ENCODE measurements at places on chromosomes 16 and 17.

DNA sequence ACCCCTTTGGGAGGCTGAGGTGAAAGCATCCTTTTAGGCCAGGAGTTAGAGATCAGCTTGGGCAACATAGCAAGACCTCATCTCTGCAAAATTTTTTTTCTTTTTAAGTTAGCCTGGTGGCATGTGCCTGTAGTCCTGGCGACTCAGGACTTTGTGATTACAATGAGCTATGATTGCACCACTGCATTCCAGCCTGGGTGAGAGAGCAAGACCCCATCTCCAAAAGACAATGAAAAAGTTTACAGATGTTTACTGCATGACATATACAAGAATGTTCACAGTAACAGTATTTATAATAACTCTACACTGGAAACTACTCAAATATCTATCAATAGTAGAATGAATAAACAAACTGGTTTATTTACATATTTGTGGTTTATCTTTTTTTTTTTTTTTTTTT is 33.1 kb upstream of the CCL22 start:
- no peak for DNase-seq

DNA sequence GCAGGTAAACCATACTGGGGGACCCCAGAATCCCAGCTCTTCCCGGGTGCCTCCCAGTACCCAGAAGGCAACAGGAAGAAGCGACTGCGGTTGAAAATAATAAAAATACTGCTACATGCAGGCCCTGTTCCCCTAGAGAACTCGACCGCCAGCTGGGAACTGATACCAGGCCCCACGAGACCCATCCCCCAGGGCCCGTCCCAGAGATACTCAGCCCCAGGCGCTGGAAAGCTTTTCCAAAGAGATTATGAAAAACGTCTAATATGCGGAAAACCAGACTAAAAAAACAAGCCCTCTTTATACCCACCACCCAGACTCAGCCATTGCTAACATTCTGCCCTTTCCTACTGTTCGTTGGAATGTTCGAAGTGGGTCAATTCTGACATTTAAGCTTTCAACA is 12.9 kb upstream of the MEAK7 start:
- DNase-seq, result no peak

DNA sequence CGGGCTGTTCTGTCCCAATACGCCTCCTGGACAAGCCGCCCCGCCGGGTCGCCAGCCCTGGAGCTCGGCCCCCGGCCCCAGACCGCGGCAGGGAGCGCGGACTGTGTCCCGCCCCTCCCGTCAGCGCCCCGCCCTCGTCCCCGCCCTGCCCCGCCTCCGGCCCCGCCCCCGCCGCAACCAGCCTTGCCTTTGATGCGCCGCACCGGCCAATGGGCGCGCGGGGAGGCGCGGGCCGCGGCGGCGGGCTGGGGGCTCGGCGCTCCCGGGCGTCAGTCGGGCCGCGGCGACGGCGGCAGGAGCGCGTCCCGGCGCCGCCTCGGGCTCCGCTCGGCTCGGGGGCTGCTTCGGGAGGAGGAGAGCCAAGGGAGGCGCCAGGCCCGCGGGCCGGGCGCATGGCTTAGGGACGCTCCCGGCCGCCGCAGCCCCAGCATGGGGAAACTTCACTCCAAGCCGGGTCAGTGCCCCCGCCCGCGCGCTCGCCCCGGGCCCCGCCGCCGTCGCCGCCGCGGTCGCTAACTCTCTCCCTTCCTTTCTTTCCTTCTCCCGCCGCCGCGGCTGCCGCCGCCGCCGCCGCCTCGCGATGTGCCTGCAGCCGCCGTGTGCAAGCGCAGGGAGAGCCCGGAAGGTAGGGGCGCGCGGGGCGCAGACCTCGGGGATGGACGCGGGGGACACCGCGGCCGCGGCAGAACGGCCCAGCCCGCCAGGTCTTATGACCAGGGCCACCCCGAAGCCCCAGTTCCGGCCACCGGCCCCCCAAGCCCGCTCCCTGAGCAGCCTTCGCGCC is at the start of gene NKD1:
TSS of gene NKD1 (plus strand) at position 272 of the 784 bp plus-strand sequence. CDS start at position 430, 158 bp downstream.
- DNase-seq, result no peak

GRCh38 chr16:23578101-23578830 is 17.9 kb downstream of the NDUFAB1 start:
- DNase-seq, result no peak

DNA sequence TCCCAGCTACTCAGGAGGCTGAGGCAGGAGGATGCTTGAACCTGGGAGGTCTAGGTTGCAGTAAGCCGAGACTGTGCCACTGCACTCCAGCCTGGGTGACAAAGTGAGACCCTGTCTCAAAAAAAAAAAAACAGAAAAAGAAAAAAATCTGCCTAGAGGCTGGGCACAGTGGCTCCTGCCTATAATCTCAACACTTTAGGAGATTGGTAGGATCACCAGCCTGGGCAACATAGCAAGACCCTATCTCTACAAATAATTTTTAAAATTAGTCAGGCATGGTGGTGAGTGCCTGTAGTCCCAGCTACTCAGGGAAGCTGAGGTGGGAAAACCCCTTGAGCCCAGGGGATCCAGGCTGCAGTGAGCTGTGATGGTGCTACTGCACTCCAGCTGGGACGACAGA is 17.7 kb downstream of the CUEDC1 start:
- no peak for DNase-seq

- no peak for DNase-seq
These were observed 91.2 kb downstream of the TMEM132E start for GRCh38 chr17:34670618-34671017.

DNA sequence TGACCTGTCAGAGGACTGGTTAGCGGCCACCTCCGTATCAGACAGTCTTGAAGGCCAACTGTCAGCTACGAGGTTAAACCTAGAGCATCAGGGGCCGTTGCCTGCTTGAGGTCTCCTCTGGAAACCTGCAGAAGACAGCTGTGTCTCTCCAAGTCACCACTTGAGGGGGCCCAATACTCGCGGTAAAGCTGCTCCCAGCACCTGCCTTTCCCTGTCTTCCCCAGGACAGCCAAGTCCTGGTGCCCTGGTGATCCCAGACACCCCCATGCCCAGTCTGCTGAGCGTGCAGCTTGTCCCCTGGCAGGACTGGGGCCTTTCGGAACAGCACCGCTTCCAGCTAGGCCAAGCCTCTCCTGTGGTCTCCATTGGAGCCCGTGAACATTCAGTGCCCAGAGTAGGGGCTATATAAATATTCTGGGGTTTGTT is 80.1 kb downstream of the DNAH17 start:
- DNase-seq, result peak; percentile 12

- DNase-seq, result no peak
These were observed 88.1 kb downstream of the DNAH17 start for GRCh38 chr17:78488867-78489634.

DNA sequence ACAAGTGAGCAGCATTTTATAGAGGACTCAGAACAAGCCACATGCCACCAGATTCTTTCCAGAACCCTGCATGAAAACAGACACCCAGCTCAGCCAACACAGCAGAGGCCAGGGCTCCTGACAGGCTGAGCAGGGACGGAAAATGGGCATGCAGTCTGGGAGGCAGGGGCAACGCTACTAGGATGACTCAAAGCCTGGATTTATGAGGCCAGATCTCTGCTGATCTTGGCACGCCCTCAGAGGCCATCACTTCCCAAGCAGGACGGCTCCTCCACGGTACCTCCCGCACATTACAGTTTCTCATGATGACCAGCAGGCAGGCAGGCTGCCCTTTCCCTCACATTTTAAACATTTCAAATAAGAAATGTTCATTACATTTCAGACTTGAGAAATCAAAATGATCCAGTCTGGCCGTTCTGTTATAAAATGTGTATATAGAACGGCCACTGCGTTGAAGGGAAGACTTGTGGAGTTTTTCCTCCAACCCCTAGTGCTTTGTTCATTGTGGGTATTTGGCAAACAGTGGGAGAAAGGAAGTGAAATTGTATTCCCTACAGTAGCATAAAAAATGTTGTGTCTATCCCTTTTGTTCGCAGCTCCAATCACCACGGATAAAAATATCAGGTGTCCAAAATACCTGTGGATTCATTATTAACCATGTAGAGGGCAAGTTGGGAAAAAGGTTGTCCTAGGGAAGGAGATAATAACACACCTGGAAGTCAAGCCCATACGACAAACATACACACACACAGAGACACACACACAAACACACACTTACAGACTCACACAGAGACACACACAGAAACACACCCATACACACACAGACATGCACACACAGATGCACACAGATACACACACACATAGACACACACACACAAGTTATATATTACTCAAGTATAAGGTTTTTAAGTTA is 64.8 kb upstream of the ADAMTS18 start:
- no peak for DNase-seq

DNA sequence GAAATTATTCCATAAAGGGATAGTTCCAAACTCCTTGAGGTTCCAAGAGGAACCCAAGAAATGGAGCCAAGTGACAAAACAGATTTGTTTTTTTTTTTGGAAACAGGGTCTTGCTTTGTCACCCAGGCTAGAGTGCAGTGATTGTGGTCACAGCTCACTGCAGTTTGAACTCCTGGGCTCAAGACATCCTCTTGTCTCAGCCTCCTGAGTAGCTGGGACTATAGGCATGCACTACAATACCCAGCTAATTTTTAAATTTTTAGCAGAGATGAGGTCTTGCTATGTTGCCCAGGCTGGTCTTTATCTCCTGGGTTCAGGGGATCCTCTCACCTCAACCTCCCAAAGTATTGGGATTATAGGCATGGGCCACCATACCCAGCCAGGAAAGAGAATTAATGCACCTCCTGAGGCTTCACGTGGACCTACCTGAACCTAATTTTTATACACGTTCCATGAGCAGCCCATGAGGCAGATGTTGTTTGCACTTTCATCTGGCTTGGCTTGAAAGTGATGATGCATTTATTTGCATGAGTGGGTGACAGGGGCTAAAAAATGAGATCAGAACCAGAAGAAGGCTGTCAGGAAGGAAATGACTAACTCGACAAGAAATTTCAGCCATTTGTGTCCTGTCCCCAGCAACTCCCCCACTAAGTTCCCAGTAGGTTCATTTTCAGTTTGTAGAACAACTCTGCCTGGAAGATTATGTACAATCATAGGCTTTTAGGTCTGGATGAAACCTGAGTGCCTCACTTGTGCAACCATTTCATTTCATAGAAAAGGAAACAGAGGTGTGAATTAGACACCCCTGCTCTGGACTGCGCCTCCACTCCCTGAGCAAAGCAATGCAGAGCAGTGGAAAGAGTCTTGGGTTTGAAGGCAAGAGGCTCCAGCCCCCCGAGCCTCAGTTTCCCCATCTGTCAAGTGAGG is 10.3 kb upstream of the IRF8 start:
- DNase-seq, result peak; percentile 41

DNA sequence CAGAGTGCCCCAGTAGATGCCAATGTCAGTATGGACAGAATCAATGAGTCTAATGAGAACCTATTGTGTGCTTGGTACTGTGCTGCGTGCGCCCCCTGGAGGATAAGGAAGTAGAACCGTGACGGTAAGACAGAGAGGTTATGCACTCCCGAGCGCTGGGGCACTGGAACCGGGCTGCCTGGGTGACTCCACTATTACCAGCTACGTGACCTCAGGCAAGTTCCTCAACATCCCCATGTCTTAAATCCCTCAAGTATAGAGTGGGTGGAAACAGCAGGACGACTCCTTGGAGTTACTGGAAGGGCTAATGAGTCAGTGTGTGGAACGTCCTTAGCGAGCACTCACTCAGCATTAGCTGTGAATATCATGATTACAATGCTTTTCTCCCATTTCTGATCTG is 16.2 kb downstream of the CHST4 start:
- DNase-seq, result no peak

- DNase-seq, result no peak
These were observed 5.0 kb downstream of the RCVRN start for GRCh38 chr17:9900044-9900594.

DNA sequence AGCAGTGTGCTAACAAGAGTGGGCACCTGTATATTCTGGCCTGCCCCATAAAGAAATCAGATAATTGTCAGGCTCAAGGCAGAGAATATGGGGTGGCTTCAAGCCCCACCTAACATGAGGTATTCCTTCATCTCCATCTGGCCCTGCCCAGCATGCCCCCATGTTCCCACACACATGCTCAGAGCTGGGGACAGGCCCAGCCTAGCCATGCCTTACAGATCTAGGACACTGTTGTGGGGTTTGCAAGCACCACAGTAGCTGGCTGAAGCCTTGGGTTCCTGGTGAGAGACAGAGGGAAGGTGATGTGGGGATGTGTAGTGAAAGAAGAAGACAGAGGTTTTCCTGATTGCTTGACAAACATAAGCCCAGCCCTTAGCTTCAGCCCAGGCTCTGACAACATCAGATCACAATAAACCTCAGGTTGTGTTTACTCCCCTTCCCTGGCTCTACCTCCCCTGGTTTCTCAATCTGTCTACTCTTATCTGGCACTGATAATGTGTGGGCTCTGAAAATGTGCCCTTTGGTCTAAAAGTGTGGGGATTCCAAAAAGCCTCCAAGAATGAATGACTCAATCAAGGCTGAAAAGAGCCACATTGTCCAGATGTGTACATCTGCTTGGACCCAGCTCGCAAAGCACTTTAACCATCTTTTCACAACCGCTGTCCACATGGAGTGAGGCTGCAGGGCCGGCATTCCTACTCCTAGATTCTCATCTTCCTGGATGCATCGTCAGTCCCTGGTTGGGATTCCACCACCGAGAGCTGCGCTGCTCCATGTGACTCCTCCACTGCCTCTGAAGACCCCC is 34.4 kb downstream of the CDRT4 start:
- no peak for DNase-seq

DNA sequence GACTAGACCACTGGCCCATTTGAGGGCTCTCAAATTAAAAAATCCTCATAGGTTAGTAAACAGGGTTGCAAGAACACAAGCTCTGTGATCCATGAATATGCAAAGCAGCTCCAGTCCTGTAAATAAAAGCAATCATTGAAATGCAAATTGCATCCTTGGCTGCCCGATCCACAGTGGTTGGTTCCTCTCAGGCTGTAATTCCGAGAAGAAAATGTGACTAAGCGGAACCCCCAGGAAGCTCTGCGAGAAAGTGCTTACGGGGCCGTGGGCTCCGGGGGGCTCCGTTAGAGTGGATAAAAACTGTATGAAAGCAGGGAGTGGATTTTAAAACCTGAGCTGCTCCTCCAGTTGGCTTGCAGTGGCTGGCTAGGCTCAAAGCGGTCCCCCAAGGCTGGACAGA is 2.5 kb downstream of the GPRC5B start:
- DNase-seq, result no peak

DNA sequence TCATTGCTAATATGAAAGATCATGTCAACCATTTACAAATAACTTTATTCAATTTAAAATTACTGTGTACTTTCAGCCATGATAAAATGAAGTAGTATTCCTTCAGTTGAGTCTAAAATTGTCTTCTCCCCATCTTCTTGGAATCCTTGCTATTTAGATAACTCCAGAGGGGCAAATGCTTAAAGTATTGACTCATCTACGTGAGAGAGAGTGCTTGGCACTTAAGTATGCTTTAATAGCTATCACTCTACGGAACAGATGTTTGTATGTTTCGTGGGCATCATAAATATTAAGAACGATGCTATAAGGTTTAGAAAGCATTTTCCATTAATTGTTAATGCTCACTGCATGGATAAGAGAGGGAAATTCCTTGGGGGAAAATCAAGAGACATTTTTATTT is 69.3 kb upstream of the MED13 start:
- DNase-seq, result peak; percentile 21
